Heart left ventricle (tissue), 16 donors: ENCODE measurements at places on chromosomes 1 and 21. TPM values are rescaled to one million over a fixed set of nuclear protein-coding genes. Genes with fewer than 3 reads are reported as not detected.

DNA sequence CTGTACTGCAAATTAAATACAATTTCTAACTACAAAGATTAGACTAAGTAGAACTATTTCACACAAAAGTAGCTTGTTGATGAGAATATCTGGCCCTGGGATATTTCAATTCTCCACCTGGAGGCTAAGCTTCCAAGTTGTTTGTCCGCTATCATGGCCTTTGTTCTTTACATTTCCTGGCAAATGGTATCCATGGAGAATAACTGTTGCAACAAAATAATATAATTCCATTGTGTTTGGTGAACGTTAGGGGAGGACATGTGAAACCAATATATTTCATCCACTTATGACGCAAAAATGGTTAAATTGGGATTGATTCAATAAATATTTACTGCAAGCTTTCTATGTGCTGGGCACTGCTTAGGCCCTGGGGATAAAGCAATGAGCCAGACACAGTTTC is 565.4 kb downstream of the PTPRC start:
- H3K27me3 ChIP-seq, result no peaks in the 10 kb centered on the region
- H3K4me1 ChIP-seq, result no peaks in the 10 kb centered on the region
- H3K36me3 ChIP-seq, result no peaks in the 10 kb centered on the region
- no peak overlapping the region for H3K4me3 ChIP-seq
- no peak for DNase-seq

DNA sequence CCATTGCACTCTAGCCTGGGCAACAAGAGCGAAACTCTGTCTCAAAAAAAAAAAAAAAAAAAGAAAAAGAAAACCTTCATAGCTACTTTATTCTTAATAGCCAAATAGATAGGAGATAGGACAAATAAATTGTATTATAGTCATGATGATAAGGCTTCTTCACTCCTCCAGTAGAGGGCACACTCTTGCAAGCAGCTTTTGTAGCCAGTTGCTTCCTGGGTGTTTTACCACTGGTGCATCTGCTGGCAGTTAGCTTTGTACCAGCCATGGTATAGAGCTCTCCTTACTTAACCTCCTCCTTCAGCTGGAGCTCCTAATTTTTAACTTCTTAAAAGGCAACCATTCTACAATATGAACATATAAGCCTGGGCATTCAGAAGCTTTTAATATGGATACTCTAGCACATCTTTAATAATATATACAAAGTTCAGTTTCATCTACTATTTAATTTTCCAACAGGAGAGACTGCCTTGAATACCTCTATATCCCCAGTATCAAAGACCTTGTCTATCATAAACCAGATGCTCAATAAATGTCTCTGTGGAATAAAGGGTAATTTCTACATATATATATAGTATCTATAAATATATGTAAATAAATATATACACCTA is 35.8 kb downstream of the EVI5 start:
- no peak overlapping the region for H3K4me3 ChIP-seq
- no peaks in the 10 kb centered on the region for H3K36me3 ChIP-seq
- no peak overlapping the region for H3K27ac ChIP-seq
- no peaks in the 10 kb centered on the region for H3K4me1 ChIP-seq

GRCh38 chr1:44808063-44808937 is at the start of gene BTBD19:
TSS of gene BTBD19 (plus strand) at chr1:44808523. CDS start at chr1:44808821, 298 bp downstream.
- H3K4me1 ChIP-seq, result peaks cover 72% of the 10 kb centered on the region
- no peaks in the 10 kb centered on the region for H3K27me3 ChIP-seq
- H3K36me3 ChIP-seq, result peaks cover 34% of the 10 kb centered on the region

DNA sequence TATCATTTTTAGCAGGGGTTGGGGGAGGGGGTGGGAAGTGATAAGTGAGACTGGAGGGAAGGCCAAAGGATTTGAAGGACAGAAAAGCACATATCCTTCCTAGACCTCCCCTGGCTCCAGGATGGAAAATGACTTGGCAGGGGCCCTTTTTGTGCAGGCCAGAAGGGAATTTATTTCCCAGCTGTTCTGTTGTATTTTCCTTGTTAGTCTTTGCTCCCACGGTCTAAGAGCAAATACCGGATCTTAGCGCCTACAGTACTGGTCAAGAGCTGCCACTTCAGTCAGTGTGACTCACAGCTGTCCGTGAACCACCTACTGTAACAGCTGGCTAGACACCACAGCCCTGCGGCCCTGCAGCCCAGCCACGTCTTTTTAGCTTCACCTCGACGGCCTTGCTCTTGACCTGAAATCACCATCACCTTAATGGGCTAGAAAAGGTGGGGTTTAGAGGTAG is 51.0 kb upstream of the ERRFI1 start:
- H3K36me3 ChIP-seq, result no peaks in the 10 kb centered on the region
- H3K4me1 ChIP-seq, result peaks cover 7% of the 10 kb centered on the region
- no peaks in the 10 kb centered on the region for H3K27me3 ChIP-seq
- peak; percentile 77 for DNase-seq

The CA6 gene
- polyA plus RNA-seq, result not detected

The GBP5 gene
- 0.36 TPM for polyA plus RNA-seq

GRCh38 chr1:201140941-201141260 is 13.4 kb downstream of the TMEM9 start:
- no peak overlapping the region for H3K4me3 ChIP-seq
- DNase-seq, result no peak
- no peak overlapping the region for H3K27ac ChIP-seq
- no peaks in the 10 kb centered on the region for H3K4me1 ChIP-seq
- peaks cover 2% of the 10 kb centered on the region for H3K36me3 ChIP-seq

DNA sequence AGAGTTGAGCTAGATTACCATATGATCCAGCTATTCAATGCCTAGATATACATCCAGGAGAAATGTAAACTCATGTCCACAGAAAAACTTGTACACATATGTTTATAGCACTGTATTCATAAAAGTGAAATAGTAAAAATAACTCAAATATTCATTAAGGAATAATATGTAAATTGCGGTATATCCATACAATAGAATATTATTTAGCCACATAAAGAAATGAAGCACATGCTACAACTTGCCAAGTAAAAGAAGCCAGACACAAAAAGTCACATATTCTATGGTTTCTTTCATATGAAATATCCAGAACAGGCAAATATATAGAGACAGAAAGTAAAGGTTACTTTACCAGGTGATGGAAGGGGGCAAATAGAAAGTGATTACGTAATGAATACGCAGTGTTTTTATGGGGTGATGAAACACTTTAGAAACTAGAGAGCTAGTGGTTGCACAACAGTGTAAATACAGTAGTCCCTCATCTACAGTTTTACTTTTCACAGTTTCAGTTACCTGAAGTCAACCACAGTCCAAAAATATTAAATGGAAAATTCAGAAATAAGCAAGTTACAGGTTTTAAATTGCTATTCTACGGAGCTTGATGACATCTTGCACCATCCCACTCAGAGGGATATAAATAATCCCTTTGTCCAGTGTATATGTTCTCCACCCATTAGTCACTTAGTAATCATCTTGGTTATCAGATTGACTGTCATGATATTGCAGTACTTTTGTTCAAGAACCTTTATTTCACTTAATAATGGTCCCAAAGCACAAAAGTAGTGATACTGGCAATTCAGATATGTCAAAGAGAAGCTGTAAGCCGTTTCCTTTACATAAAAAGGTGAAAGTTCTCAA is 62.3 kb downstream of the ZNF644 start:
- no peaks in the 10 kb centered on the region for H3K27me3 ChIP-seq
- no peak for DNase-seq
- peaks cover 20% of the 10 kb centered on the region for H3K4me1 ChIP-seq

- peak overlapping the region; percentile 78 for H3K4me3 ChIP-seq
- H3K27ac ChIP-seq, result peak overlapping the region; percentile 98
- H3K27me3 ChIP-seq, result no peaks in the 10 kb centered on the region
- no peaks in the 10 kb centered on the region for H3K36me3 ChIP-seq
These were observed 627 bp upstream of the GNB1 start for GRCh38 chr1:1891349-1892078.

The LCE1A gene
- not detected for polyA plus RNA-seq

- H3K36me3 ChIP-seq, result no peaks in the 10 kb centered on the region
- H3K4me3 ChIP-seq, result no peak overlapping the region
- no peaks in the 10 kb centered on the region for H3K27me3 ChIP-seq
- no peak for DNase-seq
- no peaks in the 10 kb centered on the region for H3K4me1 ChIP-seq
- no peak overlapping the region for H3K27ac ChIP-seq
These were observed 21.2 kb upstream of the FMO4 start for GRCh38 chr1:171292799-171293198.

The OVAAL gene
- polyA plus RNA-seq, result 2.8 TPM

The TMPRSS3 gene
- polyA plus RNA-seq, result not detected

DNA sequence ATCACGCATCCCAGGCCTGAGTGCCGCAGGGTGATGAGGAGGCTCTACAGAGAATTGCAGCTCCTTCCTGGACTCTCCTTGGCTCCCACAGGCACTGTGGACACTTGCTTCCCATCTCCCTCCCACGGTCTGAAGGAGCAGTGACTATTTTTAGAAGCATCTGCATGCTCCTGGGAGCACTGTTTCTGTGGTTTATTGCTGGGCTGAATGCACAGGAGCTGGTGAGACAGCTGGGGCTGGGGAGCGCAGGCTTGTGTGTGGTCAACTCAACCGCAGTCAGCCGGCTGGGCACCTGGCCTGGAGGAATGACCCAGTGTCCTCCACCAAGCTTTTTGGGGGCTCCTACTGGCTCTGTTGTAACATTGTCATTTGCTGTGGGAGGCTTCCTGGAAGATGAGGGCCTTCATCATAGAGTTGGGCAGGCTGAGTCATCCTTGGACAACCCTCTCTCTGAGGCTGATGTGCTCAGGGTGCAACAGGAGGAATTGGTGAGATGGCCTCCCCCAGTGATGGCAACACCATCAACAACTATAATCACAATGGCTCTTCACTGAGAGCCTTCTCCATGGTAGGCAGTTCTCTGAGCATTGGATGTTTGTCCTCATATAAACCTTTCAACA is 1.7 kb downstream of the NFASC start:
- H3K27me3 ChIP-seq, result no peaks in the 10 kb centered on the region
- no peak overlapping the region for H3K4me3 ChIP-seq
- H3K4me1 ChIP-seq, result no peaks in the 10 kb centered on the region
- peak overlapping the region; percentile 13 for H3K27ac ChIP-seq

DNA sequence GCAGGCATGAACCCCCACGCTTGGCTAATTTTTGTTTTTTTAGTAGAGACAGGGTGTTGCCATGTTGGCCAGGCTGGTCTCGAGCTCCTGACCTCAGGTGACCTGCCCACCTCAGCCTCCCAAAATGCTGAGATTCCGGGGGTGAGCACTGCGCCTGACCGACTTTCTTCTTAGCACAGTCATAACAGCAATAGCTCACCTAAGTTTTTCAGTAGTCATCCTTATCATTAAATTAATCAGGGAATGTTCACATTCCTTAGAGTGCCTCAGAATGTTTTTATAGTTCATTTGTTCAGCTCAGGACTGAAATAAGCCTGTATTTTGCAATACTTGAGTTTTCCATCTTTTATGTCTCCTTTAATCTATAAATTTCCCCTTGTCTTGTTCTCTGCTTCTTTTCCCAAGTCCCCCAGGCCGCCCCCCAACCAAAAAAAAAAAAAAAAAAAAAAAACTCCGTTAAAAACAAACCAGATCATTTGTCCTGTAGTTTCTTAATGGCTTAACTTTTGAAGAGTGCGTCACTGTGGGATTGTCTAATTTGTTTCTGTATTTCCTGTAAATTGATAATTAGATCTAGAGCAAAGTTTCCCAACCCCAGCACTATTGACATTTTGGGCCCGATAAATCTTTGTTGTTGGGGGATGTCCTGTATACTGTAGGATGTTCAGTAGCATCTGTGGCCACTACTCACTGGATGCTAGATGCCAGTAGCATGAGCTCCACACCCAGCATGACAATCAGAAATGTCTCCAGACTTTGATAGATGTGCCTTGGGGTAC is 120.7 kb downstream of the ITSN1 start:
- H3K4me3 ChIP-seq, result no peak overlapping the region
- no peak overlapping the region for H3K27ac ChIP-seq
- H3K4me1 ChIP-seq, result no peaks in the 10 kb centered on the region
- H3K27me3 ChIP-seq, result no peaks in the 10 kb centered on the region

- no peaks in the 10 kb centered on the region for H3K36me3 ChIP-seq
- no peak within 1 kb of the TSS for H3K4me3 ChIP-seq
- no peak within 1 kb of the TSS for H3K27ac ChIP-seq
These were observed at the start of gene EPS8L3 for GRCh38 chr1:109763646-109764415. TSS of gene EPS8L3 (minus strand) at chr1:109763923. CDS start at chr1:109761749, 2,174 bp downstream.

- peak; percentile 41 for DNase-seq
- H3K4me1 ChIP-seq, result no peaks in the 10 kb centered on the region
- no peak overlapping the region for H3K4me3 ChIP-seq
- H3K36me3 ChIP-seq, result no peaks in the 10 kb centered on the region
These were observed 17.9 kb downstream of the UBL4B start for GRCh38 chr1:110130113-110130591.

DNA sequence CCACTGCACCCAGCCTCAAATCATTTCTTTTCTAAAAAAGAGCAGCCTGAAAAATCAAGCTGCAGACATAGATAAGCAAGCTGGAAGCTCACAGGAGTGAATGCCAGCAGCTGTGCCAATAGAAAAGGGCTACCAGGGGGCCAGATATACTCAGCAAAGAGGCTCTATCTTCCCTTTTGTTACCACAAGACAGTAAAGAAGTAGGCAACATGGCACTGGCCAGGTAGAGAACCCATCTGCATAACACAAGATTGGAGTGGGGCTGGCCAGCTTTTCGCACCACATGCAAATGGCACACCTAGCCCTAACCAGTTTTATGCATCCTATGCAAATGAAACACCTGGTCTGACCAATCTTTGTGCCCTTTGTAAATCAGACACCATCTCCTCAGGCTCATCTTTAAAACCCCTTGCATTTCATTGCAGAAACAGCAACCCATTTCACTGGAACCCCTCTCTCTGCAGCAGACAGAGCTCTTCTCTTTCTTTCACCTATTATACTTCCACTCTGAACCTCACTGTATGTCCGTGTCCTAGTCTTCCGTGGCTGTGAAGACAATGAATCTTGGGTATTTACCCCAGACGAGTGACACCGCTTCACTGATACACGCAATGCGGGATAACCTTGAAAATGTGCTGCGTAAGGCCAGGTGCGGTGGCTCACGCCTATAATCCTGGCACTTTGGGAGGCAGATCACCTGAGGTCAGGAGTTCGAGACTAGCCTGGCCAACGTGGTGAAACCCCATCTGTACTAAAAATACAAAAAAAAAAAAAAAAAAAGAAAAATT is 15.1 kb downstream of the CASP9 start:
- no peak overlapping the region for H3K27ac ChIP-seq
- H3K27me3 ChIP-seq, result no peaks in the 10 kb centered on the region
- DNase-seq, result no peak
- H3K4me3 ChIP-seq, result no peak overlapping the region

DNA sequence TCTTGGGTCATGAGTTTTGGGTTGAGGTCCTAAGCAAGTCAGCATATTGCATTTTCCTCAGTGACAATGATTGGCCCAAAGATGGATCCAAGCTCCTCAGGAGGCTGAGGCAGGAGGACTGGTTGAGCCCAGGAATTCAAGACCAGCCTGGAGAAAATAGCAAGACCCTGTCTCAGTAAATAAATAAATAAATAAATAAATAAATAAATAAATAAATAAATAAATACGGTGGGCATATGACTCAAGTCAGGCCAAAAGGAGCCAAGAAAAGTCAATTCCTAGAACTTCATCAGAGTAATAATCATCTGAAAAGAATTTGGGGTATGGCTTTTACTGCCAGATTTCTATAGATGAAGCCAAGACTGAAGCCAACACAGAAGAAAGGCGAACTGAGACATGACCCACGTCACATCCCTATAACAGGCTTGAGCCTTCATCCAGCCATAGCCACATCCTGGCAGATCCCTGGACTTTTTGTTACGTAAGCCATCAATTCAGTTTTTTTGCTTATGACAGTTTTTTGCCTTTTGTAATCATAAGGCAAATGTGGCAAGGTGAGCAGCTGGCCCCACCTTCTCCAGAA is 88.5 kb upstream of the NFASC start:
- no peak overlapping the region for H3K27ac ChIP-seq
- DNase-seq, result no peak
- H3K4me1 ChIP-seq, result no peaks in the 10 kb centered on the region
- H3K36me3 ChIP-seq, result no peaks in the 10 kb centered on the region
- H3K27me3 ChIP-seq, result peaks cover 14% of the 10 kb centered on the region
- H3K4me3 ChIP-seq, result no peak overlapping the region
